Dermis microvascular lymphatic vessel endothelial cell (primary cell): ENCODE measurements at places on chromosomes 16 and 17.

GRCh38 chr17:339193-340061 is 13.2 kb downstream of the RPH3AL start:
- DNase-seq, result no peak

- DNase-seq, result no peak
These were observed 652.5 kb downstream of the HS3ST4 start for GRCh38 chr16:26344240-26344776.

GRCh38 chr17:66524877-66525276 is 222.5 kb downstream of the PRKCA start:
- DNase-seq, result no peak

- DNase-seq, result no peak
These were observed 12.0 kb downstream of the RARA start for GRCh38 chr17:40320756-40321523.
